ENCODE measurements at places on chromosomes 6 and 20.

- no peak for DNase-seq
These were observed 96.9 kb upstream of the PTPRK start for GRCh38 chr6:128617285-128617684.

DNA sequence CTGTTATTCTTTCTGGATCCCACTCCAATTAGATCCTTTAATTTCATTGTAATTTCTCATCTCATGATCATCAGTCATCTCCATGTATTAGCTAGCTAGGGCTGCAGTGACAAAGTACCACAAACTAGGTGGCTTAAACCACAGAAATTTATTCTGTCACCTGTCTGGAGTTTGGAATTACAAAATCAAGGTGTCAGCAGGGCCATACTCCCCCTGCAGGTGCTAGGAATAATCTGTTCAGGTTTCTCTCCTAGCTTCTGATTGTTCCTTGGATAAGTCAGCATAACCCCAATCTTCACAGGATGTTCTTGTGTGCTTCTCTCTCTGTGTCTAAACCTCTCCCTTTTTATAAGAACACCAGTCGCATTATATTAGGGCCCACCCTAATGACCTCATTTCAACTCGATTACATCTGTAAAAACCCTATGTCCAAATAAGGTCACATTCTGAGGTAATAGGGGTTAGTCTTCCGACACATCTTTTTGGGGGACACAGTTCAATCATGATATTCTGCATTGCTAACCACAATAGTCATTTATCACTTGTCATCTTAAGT lies 40.5 kb downstream of the BEND6 start:
- no peak for DNase-seq

- no peak for DNase-seq
These were observed 2.4 kb upstream of the ZBTB24 start for GRCh38 chr6:109485266-109485935.

GRCh38 chr6:44514576-44515193 lies 127.2 kb downstream of the CDC5L start:
- DNase-seq: no peak

GRCh38 chr6:151254451-151255081 lies 14.8 kb downstream of the AKAP12 start:
- DNase-seq: no peak

DNA sequence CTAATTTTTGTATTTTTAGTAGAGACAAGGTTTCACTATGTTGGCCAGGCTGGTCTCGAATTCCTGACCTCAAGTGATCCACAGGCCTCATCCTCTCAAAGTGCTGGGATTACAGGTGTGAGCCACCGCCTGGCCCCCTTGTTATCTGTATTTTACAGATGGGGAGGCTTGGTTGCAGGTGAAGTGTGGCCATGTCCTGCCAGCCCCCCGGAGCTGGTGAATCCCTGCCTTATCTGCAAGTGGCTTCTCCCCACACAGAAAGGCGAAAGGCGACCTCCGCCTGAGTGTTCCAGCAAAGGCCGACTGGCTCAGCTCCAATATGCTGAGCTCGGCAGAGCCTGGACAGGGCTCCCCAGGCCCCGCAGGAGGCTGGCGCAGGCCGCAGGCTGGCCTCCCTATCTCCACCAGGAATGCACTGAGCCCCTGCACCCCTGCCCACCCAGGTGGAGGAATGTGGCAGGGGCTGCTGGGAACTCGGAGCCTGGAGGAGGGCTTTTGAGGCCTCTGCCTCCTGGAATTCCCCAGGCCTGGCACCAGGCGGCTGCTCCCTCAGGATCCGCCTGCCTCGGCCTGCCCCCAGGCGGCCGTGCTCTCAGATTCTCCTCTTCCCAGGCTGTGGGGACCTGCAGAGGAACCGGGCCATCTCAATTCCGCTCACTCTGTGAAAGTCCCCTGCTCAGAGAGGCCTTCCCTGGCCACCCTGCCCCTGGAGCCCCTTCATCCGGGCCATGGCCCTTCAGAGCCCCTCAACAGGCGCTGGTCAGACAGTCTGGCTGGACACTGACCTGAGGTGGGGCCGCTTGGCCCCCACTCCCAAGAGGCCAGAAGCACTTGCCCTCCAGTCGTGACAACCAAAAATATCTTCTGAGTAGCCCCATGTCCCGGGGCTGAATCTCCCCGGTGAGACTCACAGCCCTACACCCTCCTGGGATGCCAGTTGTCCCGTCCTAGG lies 9.3 kb upstream of the LAMA5 start:
- DNase-seq: peak; percentile 70

DNA sequence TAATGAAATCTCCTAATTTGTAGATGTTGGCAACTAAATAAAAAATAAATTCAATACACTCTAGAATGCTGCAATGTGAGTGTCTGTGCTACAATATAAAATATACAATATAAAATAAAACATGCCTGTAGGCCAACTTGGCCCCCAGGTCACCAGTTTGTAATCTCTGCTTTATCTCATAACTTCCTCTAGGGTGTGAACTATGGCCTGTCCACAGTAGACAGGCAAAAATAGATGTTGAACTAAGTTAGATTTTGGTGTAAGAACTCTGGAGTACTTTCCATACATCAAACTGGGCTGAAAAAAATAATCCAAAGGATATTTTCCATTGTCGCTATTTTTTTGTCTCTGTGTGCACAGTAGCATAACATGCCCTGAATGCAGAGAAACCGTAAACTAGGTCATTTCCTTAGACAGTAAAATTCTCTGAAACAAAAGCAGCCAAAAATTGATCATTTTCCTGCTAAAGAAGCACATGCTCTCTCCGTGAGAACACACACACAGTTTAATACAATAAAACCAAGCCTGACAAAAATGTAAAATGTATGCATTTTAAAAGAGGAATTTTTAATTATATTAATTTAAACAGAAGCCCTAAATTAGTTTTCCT lies 98.5 kb upstream of the ZFP64 start:
- no peak for DNase-seq

- DNase-seq: no peak
These were observed 66.7 kb upstream of the ZNF217 start for GRCh38 chr20:53660078-53660909.

- no peak for DNase-seq
These were observed 34.4 kb downstream of the SPATA2 start for GRCh38 chr20:49880724-49881445.

- peak; percentile 56 for DNase-seq
These were observed 6.8 kb downstream of the MKKS start for GRCh38 chr20:10427060-10427692.

- no peak for DNase-seq
These were observed 129.0 kb downstream of the TAF4 start for GRCh38 chr20:61936701-61937131.

DNA sequence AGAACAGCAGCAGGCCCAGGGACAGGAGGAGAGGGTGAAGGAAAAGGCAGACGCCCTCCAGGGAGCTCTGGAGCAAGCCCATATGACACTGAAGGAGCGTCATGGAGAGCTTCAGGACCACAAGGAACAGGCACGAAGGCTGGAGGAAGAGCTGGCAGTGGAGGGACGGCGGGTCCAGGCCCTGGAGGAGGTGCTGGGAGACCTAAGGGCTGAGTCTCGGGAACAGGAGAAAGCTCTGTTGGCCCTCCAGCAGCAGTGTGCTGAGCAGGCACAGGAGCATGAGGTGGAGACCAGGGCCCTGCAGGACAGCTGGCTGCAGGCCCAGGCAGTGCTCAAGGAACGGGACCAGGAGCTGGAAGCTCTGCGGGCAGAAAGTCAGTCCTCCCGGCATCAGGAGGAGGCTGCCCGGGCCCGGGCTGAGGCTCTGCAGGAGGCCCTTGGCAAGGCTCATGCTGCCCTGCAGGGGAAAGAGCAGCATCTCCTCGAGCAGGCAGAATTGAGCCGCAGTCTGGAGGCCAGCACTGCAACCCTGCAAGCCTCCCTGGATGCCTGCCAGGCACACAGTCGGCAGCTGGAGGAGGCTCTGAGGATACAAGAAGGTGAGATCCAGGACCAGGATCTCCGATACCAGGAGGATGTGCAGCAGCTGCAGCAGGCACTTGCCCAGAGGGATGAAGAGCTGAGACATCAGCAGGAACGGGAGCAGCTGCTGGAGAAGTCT lies 25.5 kb downstream of the C20orf173 start:
- DNase-seq: no peak

GRCh38 chr6:149046164-149046821 lies 271.2 kb upstream of the TAB2 start:
- DNase-seq: no peak

DNA sequence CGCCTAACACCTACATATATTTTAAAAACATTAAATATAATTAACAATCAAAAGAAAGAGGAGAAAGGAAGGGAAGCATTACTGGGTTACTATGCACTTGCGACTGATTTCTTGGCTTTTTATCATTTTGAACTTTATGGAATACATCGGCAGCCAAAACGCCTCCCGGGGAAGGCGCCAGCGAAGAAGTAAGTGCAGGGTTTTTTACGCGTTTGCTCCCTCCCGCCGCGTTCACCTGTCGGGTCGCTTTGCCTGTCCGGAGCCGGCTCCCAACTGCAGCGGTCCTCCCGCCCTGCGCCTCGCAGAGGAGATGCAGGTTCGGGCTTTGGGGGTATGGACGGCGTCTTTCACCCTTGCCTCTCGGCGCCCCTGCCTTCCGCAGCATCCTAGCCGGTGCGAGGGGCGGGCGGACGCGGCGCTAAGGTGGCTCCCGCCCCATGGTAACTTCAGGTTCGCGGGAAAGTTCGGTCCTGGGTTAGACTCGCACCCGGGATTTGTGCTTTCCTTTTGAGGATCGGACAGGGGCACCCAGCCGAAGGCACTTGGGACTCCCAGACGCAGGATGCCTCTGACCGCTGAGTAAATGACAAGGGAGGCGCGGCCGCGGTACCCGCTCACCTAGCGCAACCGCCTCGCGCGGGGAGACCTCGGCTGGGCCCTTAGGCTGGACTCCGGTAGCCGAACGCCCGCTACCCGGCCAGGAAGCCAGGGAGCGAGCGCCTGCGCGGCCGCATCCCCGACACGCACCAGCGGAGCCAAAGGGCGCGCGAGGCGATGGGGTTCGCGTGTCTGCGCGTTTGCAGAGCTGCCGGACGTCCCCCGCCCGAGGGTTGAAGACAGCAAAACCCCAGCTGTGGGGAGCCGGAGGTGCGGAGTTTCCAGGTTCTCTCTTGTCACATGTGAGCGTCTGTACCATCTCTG lies 891 bp downstream of the RSPO3 start:
- DNase-seq: peak; percentile 77

GRCh38 chr6:154457881-154458284 lies 52.6 kb downstream of the CNKSR3 start:
- DNase-seq: no peak

DNA sequence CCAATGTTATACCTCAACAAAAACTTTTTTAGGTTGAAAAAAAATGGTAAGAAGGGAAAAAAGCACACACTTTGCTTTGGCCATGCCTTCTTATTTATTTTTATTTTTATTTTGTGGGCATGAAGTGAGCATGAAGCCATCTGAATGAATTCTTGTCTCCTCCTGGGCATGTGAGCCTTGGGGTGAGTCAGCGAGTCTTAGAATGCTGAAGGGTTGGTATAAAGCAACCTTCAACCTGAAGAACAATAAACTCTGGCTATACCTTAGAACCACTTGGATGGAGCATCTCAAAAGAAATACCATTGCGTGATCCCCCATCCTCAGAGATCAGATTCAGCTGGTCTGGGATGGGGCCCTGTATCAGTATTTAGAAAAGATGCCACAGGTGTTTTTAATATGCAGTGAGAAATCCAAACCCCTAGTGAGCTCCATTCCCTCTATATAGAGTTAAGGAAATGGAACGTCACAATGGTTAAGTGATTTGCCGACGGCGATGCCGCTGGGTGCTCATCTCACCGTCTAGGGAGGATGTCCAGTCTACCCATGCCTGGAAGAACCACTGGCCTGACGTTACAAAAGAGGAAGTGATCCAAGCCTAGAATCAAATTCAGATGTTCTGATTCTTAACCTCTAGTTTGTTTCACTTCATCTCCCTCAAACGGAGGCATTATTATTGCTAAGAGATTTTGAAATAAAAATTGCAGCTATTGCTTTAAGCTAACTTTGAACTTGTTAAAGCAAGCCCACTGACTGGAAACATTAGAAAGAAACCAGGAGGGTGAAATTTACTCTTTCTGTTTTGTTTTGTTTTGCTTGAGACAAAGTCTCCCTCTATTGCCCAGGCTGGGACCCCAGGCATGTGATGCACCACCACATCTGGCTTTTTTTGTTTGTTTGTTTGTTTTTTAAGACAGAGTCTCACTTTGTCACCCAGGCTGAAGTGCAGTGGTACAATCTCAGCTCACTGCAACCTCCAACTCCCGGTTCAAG lies 67.1 kb downstream of the EDN1 start:
- no peak for DNase-seq

- DNase-seq: peak; percentile 40
These were observed 5.6 kb downstream of the DACT2 start for GRCh38 chr6:168314021-168314420.

DNA sequence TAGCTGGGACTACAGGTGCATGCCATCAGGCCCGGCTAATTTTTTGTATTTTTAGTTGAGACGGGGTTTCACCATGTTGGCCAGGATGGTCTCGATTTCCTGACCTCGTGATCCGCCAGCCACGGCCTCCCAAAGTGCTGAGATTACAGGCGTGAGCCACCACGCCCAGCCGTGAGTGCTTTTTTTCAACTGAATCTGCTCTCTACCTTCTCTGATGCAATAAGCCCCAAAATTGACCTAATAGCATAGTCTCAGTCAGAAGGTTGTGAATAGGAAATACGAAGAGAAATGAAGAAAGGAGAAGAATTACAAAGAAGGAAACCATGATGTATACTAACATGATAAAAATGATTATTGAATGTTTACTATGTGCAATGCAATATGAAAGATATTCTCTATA lies 33.2 kb downstream of the BEND6 start:
- DNase-seq: no peak

DNA sequence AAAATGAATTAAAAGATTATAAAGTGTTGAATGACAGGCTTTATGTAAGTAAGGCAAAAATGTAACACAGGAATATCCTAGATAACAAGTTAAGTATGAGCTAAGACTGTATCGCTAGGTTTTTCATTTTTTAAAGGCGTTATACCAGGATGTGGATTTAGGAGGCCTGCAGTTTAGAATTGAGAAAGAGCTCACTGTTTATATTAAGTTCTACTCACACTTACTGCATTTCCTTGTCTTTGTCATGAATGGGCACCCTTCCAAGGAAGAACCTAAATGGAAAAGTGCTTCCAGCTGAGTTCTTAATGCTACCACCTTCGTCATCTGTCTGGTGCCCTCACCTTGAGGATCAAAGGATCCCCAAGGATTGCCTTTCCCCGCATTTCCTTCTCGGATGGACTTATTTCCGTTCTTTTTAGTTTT lies 148.7 kb downstream of the SOX4 start:
- DNase-seq: no peak

DNA sequence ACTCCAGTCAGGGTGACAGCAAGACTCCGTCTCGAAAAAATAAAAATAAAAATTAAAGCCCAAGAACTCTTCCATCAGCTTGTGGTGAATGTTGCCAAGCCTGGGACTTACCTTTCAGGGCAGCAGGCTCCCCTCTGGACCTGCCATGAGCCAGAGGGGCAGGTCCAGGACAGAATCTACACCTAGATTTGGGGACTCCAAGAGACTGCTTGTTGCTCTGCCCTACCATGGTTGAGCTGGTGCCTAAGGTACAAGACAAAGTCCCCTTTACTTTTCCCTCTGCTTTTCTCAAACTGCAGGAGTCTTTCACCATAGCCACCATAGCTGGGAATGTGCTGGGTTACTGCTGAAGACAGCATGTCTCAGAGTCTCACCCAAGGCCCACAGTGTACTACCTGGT lies 9.2 kb downstream of the C6orf15 start:
- no peak for DNase-seq
